ENCODE measurements at places on chromosomes 2 and 18. TPM values are rescaled to one million over a fixed set of nuclear protein-coding genes. Genes with fewer than 3 reads are reported as not detected.

DNA sequence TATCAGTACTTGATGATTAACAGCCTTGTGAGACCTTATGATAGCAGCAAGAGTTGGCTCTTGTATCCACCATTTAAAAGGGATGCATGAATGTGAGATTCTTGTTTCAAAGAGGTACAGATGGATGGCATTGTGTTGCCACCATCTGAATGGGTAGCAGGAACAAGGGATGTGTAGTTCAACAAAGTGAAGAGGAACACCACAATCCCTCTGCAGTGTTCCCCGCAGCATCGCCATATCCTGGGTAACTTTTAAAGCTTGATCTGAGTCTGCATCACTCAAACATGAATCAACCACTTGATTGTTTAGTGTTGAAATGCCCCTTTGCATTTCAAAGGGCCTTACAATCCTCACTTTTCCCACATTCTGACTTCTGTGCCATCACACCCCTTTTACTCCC, 106.7 kb downstream of the SS18 start:
- DNase-seq, result no peak

DNA sequence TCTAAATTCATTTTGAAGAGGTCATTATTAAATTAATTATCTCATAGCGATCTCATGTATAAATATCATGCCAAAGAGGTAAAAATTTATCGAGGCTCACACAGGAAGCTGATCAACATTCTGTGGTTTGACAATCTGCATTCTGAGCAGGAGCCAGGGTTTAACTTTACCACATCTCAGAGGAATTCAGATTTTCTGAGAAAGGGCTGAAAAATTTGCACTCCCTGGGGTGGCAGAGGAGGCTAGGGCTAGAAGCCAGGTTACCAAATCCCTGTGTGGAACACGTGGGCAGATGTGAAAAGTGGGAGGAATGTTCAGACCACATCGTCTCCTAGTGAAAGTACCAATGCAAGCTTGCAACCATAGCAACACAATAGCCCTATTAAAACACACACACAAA, 63.5 kb upstream of the CTLA4 start:
- peak; percentile 100 for DNase-seq

- DNase-seq, result no peak
Observed at GRCh38 chr2:46829231-46829995, 86.2 kb downstream of the MCFD2 start.

DNA sequence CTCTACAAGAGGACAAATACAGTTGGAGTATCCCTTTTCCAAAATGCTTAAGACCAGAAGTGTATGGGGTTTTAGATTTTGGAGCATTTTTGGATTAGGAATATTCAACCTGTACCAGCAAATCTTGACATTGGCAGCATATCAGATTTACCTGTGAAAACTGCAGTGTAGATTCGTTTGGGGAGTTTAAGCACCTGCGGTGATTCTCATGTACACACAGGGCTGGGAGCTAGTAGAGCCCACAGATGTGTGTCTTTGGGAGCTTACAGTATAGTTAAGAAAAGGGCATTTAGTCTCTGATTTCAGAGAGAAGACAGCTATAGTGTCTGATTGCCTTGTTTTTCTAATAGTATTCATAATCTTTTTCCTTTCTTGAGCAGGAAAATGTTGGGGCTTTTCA, 30.1 kb downstream of the PTCD3 start:
- DNase-seq, result no peak

DNA sequence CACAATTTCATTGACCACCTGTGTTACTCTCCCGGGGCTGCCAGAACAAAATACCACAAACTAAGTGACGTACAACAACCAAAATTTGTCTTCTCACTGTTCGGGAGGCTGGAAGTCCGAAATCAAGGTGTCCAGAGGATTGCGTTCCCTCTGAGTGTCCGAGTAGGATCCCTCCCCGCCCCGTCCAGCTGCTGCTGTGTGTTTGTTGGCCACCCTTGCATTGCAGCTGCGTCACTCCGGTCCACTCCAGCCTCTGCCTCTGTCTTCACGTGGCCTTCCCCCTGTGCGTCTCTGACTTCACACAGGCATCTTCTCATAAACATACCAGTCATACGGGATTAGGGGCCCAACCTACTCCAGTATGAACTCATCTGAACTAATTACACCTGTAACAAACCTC, 251.8 kb upstream of the SMIM21 start:
- no peak for DNase-seq

- no peak for DNase-seq
Observed at GRCh38 chr2:53549497-53549896, 218.1 kb upstream of the CHAC2 start.

- no peak for DNase-seq
Observed at GRCh38 chr2:173090973-173091660, 15.5 kb downstream of the MAP3K20 start.

GRCh38 chr2:221908518-221908917, 336.4 kb upstream of the EPHA4 start:
- no peak for DNase-seq

DNA sequence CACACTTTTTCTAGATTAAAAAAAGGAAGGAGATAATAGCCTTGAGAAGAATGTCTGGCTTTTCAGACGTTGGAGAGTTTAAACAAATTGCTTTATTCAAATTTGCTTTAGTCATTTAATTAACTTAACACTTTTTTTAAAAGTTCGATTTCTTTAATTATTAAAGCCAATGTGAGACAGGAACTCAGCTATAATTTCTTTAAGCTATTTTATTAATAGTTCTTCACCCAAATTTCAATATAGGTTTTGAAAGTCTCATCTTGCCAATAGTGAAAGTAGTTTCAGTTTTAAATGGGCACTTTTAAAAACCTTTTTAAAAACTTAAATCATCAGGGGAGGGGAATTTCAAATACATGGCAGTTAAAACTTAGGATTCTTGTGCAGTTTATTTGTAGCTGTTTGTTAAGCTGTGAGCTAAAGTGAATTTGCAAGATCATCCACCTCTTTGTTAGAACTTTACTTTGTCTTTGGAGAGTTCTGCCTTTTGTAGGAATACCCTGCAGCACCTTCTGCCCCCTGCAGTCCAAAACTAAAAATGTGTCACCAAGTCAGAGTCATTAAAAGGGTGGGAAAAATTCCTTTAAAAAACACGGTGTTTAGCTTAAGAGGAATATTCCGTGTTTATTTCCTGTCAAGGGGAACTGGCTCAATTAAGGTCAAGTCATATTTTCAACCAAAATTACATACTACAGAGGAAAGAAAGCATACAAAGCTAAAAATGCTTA, 4.6 kb downstream of the TGIF1 start:
- peak; percentile 80 for DNase-seq

GRCh38 chr2:223997938-223998337, 40.7 kb downstream of the MRPL44 start:
- no peak for DNase-seq

DNA sequence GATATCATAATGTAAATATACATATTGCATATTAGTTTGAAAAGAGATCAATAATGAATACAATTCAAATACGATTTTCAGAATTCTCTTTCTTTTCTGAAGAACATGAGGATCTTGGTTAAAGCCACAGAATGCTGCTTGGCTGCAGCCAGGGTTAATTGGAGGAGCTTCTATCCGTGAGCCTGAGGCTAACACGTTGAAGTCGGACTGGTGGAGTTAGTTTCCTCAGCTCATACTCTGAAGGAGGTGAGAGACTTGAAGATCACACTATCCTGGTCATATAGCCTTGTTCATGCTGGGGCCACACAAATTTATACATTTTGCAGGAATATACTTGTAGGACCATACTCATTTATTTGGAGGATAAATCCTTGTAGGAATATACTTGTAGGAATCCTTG, 335.8 kb downstream of the TRIB2 start:
- no peak for DNase-seq

- DNase-seq, result no peak
Observed at GRCh38 chr2:35819033-35819432, 536.5 kb upstream of the CRIM1 start.

Gene GALNT14
- total RNA-seq, result not detected

Gene ANKRD36
- 11.6 TPM for total RNA-seq

Gene MRO
- not detected for total RNA-seq
